ENCODE measurements at places on chromosomes 3 and 15. TPM values are rescaled to one million over a fixed set of nuclear protein-coding genes. Genes with fewer than 3 reads are reported as not detected.

DNA sequence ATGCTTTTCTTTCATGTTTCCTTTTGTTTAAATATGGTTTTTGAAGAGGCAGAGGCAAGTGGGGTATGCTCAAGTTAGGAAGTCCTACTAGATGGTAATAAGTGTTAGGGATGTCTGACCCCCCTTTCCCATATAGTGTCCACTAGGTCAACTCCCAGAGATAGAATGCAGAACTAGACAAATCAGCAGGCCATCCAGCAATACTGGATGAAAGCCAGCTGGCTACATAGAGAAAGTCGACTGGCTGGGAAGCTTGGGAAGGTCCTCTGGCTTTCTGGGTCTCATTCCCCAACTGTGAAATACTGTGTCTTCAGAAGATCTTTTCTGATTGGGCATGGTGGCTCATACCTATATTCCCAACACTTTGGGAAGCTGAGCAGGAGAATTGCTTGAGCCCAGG is 113.8 kb downstream of the SNRK start:
- DNase-seq, result no peak

ARPP21 gene
- total RNA-seq, result not detected

GRCh38 chr3:190556351-190556750 is 42.5 kb downstream of the IL1RAP start:
- no peak for DNase-seq

DNA sequence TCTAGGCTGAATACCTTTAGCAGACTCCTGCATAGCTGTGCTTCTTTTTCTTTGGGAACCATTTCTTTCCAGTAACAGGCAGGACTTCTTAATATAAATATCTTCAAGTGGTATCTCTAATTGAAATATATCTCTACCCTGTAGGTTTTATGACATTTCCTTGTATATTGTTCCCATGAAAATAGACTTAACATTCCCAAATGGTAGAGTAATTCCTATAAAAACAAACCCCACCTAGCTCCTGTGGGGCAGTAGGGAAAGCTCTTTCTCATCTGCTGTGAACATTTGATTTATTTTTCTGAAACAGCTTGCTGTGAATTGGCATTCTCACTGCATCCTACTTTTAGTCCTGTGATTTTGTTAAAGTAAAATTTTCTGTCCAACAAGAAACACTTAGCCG is 20.8 kb downstream of the SELENOT start:
- peak; percentile 49 for DNase-seq

DNA sequence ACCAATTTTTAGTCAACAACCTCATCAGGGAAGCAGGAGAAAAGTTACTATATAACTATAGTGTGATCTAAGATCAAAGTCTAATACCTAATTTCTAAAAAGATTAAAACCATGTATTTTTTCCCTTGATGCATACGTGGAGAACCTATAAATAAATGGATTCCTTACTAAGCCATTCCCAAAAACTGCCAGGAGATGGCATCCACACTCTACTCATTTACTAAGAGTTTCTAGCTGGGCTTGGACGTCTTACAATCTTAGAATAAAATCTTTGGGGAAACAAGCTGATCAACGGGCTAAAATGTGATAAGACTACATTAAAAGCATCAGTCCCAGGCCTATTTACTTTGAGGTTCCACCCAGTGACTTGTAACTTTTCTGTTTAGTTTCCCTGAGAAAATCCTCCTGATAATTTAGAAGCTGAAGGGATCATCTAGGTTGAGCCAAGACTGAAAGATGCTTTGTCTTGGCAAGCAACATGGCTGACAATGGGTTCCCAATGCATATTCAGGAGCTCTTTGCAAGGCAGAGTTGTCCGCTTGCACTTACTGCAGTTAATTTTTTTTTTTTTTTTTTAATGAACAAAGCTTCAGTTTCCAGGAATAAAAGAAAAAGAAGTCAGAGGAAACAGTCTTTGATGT is 85.5 kb upstream of the FGF12 start:
- DNase-seq, result no peak

DNA sequence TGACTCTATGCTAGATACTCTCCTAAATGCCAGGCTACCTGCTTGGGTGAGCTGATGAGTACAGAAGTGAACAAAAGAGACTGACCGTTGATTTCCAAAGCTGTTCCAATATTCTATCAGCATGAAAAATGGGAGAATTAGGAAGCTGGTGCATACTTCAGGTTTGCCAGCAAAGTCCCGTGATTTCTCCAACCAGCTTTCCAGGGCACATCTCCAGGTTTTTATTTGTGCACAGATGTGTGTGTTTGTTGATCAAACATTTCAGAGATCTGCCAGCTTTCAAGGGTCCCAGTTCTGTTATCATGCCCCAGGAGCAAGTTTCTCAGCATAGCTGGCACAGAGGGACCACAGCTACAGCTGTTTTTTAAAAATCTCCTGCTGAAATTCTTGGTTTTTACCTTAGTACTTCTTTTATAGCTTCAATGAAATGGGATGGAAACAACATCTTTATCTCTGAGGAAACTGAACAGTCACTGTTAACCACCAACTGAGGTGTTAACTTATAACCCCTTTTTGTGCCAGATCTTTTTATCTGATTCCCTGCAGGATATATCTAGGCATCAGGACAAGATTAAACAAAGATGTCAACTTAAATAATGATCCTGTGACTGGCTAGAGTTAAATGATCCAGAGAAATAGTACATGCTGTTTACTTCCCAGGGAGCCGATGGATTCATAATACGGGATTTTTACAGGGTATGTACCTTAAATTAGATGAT is 380.8 kb downstream of the GRM7 start:
- DNase-seq, result no peak

GRCh38 chr3:197375001-197375441 is 76.6 kb upstream of the DLG1 start:
- DNase-seq, result no peak

TICRR gene
- total RNA-seq, result 6.4 TPM

DNA sequence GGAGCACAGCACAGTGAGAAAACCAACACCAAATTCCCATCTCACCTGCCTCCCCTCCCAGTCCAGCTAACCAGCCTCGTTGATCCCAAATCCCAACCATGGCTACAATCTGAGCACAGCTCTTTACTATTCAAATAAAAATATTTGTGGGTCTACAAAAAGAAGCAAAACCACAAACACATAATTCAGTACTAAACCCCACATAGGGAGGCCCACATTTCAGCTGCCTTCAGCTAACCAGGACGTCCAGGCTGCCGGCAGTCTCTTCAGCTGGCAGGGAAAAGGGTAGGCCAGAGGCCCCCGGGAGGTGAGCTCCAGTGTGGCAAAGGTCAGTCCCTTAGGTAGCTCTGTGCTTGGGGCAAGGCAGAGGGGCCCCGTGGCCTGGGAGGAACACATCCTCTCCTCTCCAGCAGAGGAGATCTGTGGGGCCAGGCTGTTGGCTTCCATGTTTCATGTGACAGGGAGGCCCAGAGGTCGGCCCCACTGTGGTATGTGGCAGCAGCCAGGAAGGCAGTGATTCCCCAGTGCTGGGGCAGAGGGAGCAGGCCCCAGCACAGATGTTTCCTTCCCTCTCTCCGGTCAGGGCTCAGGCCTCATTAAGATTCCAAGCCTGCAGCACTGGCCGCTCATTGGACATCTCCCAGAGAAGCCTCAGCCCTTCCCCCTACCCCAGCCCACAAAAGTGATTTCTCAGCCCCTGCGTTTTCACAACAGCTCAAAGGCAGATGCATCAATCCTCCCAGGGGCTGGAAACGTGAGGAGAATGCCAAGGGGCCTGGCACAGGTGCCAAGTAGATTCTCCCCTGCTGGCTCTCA is 381.4 kb downstream of the NTRK3 start:
- DNase-seq, result peak; percentile 48

DNA sequence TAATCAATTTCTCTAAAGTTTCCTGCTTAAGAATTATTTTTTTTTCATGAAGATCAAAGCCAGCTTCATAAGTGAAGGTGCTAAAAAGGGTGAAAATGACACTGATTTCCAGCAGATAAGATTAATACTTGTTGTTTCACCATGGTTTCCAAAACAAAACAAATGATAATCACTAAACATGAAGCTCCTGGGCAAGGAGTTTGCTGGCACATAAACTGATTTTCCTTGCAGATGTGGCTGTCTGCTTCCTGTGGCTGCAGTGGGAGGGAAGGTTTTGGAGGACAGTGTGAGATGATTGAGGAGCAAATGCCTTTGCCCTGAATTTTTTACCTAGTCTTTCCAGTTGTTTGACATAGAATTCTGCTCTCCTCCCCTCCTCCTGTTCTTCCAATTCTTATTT is 228.8 kb downstream of the DIPK2A start:
- DNase-seq, result no peak

GRCh38 chr15:85831415-85832113 is 36.8 kb upstream of the KLHL25 start:
- peak; percentile 15 for DNase-seq

POMGNT2 gene
- 20.2 TPM for total RNA-seq

DNA sequence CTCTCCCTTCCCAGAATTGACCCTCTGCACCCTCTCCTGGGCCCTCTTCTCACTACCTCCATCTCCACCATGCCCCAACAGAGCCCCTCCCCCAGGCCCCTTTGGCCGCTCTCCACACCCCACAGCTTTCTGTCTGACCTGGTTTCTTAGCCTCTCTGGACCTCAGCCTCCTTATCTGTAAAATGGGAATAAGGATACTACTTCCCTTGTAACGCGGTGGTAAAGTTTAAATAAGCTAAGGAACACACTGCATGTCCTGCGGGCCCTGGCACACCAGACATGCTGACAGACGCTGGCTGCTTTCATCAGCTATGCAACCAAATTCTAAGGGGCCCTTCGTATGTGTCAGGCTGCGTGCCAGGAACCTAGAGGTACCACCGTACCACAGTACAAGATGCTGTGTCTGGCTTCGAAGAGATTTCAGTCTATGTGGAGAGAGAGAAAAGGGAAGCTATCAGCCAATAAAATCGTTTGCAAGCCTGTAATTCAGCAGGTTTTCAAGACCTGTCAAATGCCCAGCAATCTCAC is 777 bp upstream of the SLC51A start:
- DNase-seq, result no peak

ITGB5 gene
- 146 TPM for total RNA-seq

DNA sequence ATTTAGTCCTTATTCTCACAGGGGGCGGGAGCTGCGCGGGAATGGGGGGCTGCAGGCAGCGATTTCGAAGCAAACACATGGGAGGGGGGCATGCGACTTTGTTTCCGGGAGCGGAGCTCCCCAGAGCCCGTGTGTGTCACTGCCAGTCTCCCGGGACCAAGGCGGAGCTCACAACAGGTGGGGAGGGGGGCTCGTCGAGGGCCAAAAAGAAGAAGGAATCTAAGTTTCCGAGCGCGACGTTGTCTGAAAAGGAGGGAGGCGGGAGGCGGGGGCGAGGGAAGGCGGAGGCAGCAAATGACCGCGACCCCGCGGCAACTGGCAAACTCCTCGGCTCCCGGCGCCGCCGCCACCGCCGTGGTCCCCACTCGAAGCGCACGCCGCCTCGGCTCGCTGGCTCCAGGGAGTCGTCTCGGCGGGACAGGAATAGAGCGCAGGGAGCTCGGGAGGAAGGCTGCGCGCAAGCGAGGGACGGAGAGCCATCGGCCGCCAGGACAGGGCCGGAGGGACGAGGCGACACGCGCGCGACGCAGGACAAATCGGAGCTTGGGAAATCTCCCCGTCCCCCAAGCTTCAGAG is 1.4 kb downstream of the FOXP1 start:
- peak; percentile 18 for DNase-seq

All from A172 (cell line).